ENCODE measurements at places on chromosomes 2 and 18.

DNA sequence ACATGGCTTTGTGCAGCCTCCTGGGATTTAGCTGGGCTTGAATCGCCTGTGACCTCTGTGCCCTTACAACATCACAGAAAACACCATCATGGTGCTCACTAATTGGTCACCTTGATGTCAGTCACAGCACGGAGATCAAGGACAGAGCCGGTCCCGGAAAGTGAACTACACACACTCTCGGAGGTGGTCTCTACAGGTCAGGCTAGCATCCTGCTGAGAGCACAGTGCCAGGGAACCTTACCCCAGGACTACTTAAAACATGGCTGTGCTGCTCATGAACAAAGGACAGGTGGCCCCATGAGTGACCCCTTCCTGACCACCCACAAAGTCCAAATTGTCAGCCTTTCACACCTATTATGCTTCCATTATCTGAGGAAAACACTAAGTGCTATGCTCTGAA lies 1782.1 kb upstream of the CELF4 start:
- DNase-seq = no peak

DNA sequence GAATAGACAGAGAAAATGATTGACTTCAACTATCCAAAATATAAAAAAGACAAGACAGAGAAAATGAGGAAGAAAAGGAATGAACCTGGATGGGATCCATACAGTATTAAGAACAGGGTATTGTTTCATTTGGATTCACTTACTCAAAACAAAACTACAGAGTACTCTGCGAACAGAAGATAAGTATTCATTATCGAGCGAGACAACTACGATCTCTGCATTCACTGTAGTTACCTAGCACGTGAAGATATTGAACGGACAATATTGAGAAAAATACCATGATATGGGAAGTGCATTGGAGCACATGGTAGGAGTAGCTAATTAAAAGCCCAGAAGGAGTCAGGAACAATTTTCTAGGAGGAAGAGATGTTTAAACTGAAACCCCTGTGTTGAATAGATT lies 1.0 kb upstream of the ORC2 start:
- no peak for DNase-seq

GRCh38 chr2:14494759-14495158 lies 137.8 kb upstream of the LRATD1 start:
- no peak for DNase-seq

DNA sequence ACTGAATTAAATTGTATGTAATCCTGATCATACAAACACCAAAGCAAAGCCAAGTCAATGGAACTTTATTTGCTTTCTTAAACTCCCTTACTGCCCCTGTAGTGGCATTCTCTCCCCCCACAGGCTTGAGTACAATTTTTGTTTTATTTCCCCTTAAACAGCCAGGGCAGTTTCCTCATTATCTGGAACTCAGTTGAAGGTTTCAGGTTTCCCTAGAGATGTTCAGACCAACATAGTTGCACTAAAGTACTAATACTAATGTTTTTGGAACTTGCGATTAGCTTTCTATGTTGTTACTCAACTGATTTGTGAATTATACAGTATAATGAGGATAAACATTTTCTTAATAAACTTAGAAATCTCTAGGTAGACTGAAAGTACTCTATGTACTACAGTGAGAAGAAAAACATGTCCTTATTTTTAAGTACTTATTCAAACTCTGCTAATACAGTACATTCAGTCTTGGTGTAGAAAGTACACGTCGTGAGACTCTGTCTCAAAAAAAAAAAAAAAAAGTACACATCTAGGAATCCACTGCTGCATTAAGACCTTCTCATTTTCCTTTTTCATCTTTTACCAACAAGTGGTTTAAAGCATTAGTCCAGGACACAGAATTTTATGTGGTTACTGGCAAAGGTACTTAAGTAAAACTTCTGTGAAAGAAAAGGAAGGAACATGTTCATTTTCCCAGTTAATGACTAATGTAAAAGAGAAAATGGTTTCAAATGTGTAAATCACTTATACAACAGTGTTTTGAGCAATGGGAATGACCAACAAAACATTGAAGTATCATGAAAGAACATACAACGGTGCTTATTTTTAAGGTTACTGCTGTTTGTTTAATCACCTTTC lies 209.5 kb upstream of the SMAD7 start:
- DNase-seq = no peak

- no peak for DNase-seq
Observed at GRCh38 chr2:177896587-177896986, 176.0 kb downstream of the PDE11A start.

- no peak for DNase-seq
Observed at GRCh38 chr2:145524836-145525235, 1004.9 kb upstream of the ZEB2 start.

DNA sequence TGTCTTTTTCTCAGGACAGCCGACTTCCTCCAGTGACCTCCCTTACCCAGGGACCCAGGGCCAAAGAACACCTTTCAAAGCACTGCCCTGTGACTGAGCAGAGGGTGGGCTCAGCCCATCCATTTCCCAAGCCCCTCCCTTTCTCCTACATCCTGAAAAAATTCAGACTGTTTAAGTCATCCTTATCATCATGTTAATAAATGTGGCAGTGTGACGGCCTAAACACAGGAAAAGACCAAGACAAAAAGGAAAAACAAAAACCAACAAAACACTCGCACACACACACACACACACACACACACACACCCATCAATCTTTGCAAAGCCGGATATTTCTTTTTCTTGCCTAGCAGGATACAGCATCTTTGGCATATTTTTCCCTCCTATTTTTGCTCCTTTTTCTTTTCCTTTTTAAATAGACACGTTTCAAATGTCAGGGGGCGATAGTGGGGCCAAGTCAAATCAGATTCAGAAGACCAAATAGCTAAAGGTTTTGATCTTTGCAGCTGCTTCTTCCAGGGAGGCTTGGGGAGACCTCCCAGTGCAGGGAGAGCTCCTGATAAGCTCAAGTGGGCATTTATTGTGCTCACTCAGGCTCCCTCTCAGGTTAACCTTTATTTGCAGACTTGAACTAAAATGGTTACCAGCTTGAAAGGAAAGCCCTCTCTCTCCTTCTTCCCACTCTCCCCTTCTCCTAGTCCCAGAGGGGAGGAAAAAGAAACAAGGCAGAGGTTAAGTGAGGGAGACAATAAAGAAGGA lies 39.5 kb upstream of the NRP2 start:
- DNase-seq = no peak

DNA sequence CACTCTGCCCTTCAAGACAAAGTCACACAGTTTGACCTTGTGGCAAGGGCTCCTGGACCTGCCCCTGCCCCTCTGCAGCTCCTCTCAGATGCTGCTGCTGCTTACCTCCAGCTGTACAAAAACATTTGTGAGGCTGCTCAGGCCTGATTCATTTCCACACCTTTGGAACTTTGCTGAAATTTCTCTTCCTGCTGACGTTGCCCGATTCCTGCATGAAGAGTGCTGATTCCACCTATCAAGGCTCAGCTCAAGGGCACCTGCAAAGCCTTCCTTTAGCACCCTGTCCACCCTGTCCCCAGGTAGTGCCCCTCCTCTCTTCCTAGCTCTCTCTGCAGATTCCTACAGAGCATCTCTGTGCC lies 738.3 kb upstream of the HS6ST1 start:
- no peak for DNase-seq

- no peak for DNase-seq
Observed at GRCh38 chr2:205187731-205188130, 494.6 kb upstream of the NRP2 start.

DNA sequence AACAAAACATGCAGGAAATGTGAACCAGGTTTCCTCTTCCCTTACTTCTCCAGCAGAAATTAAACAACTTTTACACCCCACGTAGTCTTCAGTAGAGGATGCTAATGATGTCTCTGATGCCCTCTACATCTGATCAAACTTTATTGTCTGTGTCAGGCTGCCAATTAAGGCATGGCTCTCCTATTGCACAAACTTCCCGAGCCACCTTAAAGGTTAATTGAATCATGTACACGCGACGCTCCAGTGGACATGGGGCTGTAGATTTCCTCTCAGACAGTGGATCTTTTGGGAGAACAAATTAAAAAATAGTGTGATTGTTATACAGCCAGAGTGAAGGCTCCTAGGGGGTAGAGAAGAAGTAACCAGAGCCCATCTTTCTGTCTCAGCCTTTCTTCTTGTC lies 301.6 kb downstream of the SMAD2 start:
- DNase-seq = no peak

- no peak for DNase-seq
Observed at GRCh38 chr2:67872481-67872880, 190.3 kb downstream of the C1D start.

- no peak for DNase-seq
Observed at GRCh38 chr2:8125741-8126711, 555.8 kb upstream of the ID2 start.

DNA sequence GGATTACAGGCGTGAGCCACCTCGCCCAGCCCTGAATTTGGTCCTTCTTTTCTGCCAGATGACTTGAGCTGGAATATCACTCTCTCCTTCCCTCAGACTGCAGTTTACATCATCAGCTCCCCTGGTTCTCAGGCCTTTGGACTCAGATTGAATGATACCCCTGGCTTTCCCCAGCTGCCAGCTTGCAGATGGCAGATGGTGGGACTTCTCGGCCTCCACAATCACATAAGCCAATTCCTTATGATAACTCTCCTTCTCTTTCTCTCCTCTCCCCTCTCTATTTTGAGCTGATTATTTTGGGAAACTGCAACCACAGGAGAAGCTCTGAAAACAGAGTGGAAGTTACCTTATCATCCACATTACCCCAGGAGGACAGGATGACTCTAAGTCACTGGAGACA lies 33.4 kb upstream of the ATP8B1 start:
- DNase-seq = no peak

GRCh38 chr2:113200736-113201490 lies 27.1 kb downstream of the PSD4 start:
- DNase-seq = no peak

- no peak for DNase-seq
Observed at GRCh38 chr2:8534729-8535468, 147.0 kb upstream of the ID2 start.

- DNase-seq = no peak
Observed at GRCh38 chr2:147232225-147232669, 612.6 kb upstream of the ACVR2A start.

- no peak for DNase-seq
Observed at GRCh38 chr2:232042911-232043574, 81.5 kb downstream of the DIS3L2 start.

GRCh38 chr2:67565761-67566160 lies 168.6 kb downstream of the ETAA1 start:
- no peak for DNase-seq
